A549 treated with Hydrocortisone at 1 μM for 4 hours (cell line): ENCODE measurements at places on chromosomes 7 and 10. TPM values are rescaled to one million over a fixed set of nuclear protein-coding genes. Genes with fewer than 3 reads are reported as not detected.

The NUB1 gene
- total RNA-seq: 32.1 to 45.4 TPM (median 36.0 TPM) in 5 replicates

The MCMBP gene
- total RNA-seq: 76.8 to 92.4 TPM (median 89.8 TPM) in 5 replicates

The SPACDR gene
- total RNA-seq: 0.53 to 1.3 TPM (median 0.88 TPM) in 5 replicates

The SSBP1 gene
- 283 to 320 TPM (median 296 TPM) in 5 replicates for total RNA-seq

The AKR1D1 gene
- total RNA-seq: not detected in 5 replicates

The RPEL1 gene
- 0.06 TPM in 1 of 5 replicates, not detected in the others for total RNA-seq

The SLC26A3 gene
- not detected in 5 replicates for total RNA-seq

The PNLIP gene
- total RNA-seq: 0.07 to 0.09 TPM in 2 of 5 replicates, not detected in the others

The LIPJ gene
- not detected in 5 replicates for total RNA-seq

The ABCF2 gene
- 59.6 to 71.5 TPM (median 61.7 TPM) in 5 replicates for total RNA-seq

The ZNF775 gene
- 4.7 to 7.8 TPM (median 6.1 TPM) in 5 replicates for total RNA-seq

The MMD2 gene
- not detected in 5 replicates for total RNA-seq

The ANKRD2 gene
- 5.6 to 8.9 TPM (median 7.3 TPM) in 5 replicates for total RNA-seq
